ENCODE measurements at places on chromosomes 13 and 19.

DNA sequence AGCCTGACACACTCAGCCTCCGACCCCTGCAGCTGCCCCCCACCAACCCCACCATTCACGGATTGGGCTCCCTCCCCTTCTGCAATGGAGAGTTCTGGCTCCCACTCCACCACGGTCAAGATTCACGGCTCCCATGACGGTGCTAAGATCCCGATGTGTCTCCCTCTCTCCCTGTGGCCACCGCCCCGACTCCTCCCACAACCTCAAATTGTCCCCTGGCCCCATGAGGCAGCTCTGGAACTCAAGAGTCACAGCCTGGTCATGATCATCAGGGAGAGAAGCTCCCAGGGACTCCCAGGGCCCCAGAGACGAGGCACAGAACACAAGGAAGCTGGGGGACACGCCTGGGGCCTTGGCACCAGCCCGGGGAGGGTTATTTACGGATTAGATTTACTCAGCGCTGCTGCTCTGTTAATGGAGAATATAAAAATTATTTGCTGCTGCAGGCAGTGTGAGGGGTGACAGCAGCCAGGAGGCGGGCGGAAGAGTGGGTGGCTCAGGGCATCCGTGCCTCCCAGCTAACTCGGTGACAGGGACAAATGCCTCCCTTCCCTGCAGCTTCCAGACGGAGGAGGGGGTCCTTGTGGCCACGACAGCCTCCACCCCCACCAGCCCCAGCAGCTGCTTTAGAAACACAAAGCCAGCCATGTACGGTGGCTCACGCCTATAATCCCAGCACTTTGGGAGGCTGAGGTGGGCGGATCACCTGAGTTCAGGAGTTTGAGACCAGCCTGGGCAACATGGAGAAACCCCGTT is 184.2 kb downstream of the PTPRS start:
- DNase-seq = no peak

DNA sequence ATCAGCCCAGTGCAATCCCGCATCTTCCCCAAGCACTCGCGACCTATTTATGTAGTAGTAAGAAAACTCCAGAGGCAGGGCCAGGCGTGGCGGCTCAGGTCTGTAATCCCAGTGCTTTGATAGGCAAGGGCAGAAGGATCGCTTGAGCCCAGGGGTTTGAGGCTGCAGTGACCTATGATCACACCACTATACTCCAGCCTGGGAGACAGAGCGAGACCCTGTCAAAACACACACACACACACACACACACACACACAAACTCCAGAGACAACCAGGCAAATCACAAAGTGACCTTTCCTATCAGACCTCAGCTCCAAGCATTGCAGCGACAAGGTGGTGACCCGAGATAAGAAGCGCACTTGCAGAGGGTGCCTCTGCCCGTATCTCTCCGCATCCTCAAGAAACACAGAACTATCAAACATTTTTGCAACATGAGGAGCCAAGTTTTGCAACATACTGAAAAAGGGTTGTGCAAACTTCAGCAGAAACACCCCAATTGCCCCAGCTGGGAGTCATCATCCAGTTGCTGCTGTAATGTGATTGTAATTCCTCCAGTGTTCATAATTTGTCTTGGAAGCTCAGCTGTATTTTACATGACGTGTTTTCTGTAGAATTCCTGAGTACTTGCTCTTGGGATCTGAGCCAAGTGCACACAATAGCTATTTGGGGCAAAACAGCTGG is 8.7 kb upstream of the KLF2 start:
- no peak for DNase-seq

GRCh38 chr13:38628554-38628953 is 58.3 kb upstream of the FREM2 start:
- DNase-seq = no peak

DNA sequence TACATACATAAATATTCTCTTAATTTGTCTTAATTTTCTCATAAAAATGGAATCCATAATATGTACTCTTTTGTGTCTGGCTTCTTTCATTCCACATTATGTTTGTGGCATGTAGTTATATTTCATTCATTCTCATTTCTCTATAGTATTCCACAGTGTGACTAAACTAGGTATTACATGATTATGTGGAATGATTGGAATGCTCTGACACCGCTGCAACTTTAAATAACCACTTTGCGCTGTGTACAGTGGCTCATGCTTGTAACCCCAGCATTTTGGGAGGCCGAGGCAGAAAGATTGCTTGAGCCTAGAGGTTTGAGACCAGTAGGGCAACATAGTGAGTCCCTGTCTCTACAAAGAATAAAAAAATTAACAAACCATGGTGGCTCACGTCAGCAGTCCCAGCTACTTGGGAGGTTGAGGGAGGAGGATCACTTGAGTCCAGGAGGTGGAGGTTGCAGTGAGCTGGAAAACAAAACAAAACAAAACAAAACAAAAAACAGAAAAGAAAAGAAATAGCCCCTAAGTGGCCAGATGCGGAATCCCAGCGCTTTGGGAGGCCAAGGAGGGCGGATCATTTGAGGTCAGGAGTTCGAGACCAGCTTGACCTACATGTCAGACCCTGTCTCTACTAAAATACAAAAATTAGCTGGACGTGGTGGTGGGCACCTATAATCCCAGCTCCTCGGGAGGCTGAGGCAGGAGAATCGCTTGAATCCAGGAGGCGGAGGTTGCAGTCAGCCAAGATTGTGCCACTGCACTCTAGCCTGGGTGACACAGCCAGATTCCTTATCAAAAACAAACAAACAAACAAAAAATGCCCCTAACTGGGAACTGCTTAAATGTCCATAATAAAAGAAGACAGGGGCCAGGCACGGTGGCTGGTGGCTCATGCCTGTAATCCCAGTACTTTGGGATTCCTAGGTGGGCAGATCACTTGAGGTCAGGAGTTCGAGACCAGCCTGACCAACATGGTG is 8.0 kb upstream of the SAE1 start:
- no peak for DNase-seq

- peak; percentile 63 for DNase-seq
Measured at GRCh38 chr13:21478881-21479808, 20.0 kb upstream of the ZDHHC20 start.

- DNase-seq = no peak
Measured at GRCh38 chr13:106883976-106884375, 316.0 kb upstream of the ARGLU1 start.

DNA sequence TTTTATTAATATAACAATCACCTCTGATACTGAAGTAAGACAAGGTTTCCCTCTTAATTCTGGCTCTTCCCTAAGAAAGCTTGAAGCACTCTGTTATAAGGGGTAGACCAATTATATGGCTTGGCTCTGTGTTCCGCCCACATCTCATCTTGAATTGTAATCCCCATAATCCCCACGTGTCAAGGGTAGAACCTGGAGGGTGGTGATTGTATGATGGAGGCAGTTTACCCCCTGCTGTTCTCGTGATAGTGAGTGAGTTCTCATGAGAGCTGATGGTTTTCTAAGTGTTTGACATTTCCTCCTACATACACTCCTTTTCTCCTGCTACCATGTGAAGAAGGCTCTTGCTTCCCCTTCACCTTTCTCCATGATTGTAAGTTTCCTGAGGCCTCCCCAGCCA is 363.8 kb upstream of the PCDH20 start:
- no peak for DNase-seq

DNA sequence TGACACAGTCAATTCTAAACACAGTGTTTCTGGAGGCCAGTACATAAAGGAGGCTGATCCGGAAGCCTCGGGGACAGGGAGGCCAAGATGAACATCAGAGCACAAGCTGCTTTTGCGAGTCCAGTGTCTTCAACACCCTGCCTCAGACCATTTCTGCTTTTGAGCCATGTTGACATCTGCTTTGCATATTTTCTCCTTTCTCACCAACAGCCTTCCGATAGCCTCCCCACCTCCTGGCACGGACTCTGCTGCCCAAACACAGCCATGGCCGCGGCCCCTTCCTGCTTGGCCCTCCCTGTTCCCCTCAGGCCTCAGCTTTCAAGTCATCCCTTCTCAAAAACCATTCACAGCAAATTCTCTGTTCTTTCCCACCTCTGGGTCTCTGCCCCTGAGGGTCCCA is 3.6 kb downstream of the LRRC25 start:
- DNase-seq = no peak

GRCh38 chr13:37085606-37086005 is 19.9 kb downstream of the CSNK1A1L start:
- no peak for DNase-seq

- no peak for DNase-seq
Measured at GRCh38 chr13:98741741-98742435, 10.6 kb downstream of the SLC15A1 start.

DNA sequence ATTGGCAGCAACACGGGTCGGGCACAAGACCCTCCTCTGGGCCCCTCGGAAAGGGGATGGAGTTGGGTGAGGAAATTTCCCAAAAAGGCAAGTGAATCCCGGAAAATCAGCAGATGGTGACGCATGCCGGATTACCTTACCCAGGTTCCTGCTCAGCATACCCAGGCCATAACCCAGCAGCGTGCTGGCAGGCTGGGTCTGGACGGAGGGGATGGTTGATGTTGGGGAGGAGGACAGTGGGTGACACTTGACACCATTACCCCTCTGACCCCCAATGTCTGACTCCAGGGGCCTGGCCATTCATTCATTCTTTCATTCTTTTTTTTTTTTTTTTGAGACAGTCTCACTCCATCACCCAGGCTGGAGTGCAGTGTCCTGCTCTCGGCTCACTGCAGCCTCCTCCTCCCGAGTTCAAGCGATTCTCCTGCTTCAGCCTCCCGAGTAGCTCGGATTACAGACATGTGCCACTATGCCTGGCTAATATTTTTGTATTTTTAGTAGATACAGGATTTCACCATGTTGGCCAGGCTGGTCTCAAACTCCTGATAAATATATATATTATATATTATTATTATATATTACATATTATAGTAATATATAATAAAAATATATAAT is 799 bp downstream of the PVR start:
- DNase-seq = peak; percentile 12

GRCh38 chr13:31793246-31793645 is 53.9 kb downstream of the RXFP2 start:
- DNase-seq = no peak

DNA sequence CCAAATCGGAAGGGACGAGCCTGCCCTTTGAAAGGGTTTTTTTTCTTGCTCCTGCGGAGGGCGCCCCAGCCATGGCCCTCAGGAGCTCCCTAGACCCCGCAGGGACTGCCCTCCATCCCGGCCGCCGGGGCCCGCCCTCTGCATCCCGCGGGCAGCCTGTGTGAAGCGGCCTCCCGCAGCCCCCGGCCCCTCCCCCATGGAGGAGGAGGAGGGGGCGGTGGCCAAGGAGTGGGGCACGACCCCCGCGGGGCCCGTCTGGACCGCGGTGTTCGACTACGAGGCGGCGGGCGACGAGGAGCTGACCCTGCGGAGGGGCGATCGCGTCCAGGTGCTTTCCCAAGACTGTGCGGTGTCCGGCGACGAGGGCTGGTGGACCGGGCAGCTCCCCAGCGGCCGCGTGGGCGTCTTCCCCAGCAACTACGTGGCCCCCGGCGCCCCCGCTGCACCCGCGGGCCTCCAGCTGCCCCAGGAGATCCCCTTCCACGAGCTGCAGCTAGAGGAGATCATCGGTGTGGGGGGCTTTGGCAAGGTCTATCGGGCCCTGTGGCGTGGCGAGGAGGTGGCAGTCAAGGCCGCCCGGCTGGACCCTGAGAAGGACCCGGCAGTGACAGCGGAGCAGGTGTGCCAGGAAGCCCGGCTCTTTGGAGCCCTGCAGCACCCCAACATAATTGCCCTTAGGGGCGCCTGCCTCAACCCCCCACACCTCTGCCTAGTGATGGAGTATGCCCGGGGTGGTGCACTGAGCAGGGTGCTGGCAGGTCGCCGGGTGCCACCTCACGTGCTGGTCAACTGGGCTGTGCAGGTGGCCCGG is 815 bp downstream of the MAP3K10 start:
- DNase-seq = peak; percentile 8

GRCh38 chr13:45120967-45121831 is 889 bp downstream of the GTF2F2 start:
- DNase-seq = no peak

DNA sequence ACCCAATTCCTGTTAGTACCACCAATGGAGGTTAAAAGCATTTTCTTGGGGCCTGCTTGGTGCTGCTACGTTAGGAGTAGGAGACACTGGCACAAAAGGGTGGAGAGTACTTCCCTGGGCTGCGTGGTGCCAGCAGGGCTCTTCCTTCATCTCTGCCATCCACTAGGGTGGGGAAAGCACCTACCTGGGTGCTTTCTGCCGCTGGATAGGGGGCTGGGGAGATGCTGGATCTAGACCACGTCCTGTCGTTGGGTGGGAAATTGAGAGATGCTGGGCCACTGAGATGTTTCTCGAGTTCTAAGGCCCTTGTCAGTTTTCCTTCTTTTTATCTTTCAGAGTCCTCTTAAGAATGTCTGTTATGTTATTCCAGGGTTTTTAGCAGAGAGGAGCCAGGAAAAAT is 6.7 kb upstream of the FCGBP start:
- DNase-seq = no peak

DNA sequence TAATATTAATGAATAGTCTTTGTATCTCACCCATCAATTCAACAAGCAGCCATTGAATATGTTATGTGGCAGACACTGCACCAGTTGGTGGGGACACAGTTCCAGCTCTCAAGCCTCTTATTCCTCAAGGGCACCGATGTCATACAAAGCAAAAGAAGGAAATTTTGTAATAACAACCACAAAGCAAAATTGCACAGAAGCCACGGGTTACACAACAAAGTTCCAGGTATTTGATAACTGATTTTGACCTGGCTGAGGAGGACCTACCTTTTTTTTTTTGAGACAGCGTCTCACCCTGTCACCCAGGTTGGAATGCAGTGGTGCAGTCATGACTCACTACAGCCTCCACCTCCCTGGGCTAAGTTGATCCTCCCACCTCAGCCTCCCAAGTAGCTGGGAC is 266.7 kb downstream of the FOXO1 start:
- DNase-seq = no peak

DNA sequence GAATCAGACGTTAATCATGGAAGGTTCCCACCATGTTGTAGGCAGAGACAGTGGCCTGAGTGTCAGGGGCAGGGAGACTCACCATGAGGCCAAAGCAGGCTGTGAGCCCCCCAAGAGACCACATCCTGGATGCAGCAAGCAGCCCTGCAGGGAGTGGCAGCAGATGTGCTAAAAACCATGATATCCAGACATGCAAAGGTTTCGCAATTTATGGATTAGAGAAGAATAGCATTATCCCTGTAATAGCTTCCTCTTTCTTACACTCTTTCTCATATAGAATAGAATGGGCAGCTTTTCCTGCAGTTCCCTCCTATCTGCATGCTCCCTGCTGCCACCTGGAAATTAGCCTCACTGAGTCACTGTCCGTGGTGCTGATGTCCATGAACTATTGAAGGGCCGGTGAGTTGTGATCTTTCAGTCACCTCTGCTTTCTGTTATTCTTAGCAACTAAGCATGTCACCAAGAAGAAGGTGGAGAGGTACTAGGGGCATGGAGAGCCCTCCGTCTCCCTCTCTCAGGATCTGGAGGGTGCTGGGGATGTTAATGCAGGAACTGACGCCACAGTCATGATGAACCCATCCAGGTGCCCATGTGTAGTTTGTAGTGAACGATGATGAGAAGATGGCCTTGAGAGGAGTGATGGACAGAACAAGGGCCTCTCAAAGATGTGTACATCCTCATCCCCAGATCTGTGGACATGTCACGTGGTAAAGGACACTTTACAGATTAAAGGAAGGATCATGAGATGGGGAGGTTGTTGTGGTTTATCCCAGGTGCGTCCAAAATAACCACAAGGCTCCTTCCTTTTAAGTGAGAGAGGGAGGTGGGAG is 9.9 kb downstream of the CEACAM4 start:
- DNase-seq = no peak

GRCh38 chr13:79185580-79185979 is 220.5 kb downstream of the RBM26 start:
- no peak for DNase-seq

All from NCI-H2081 (cell line).